ENCODE measurements at places on chromosomes 3 and 15. TPM values are rescaled to one million over a fixed set of nuclear protein-coding genes. Genes with fewer than 3 reads are reported as not detected.

The PIGZ gene
- total RNA-seq: 0.65 TPM

GRCh38 chr3:140166861-140167599 is 232.0 kb downstream of the CLSTN2 start:
- no peak overlapping the region for H3K4me3 ChIP-seq
- DNase-seq: no peak
- no peaks in the 10 kb centered on the region for H3K4me1 ChIP-seq
- no peak overlapping the region for H3K27ac ChIP-seq

The ITGB5 gene
- 0.52 TPM for total RNA-seq

- H3K27me3 ChIP-seq: peaks cover 7% of the 10 kb centered on the region
- H3K4me1 ChIP-seq: no peaks in the 10 kb centered on the region
- H3K4me3 ChIP-seq: no peak overlapping the region
- H3K36me3 ChIP-seq: no peaks in the 10 kb centered on the region
- DNase-seq: no peak
Measured at GRCh38 chr15:39124155-39124552, 456.7 kb upstream of the THBS1 start.
